ENCODE measurements at places on chromosomes 5 and 9.

DNA sequence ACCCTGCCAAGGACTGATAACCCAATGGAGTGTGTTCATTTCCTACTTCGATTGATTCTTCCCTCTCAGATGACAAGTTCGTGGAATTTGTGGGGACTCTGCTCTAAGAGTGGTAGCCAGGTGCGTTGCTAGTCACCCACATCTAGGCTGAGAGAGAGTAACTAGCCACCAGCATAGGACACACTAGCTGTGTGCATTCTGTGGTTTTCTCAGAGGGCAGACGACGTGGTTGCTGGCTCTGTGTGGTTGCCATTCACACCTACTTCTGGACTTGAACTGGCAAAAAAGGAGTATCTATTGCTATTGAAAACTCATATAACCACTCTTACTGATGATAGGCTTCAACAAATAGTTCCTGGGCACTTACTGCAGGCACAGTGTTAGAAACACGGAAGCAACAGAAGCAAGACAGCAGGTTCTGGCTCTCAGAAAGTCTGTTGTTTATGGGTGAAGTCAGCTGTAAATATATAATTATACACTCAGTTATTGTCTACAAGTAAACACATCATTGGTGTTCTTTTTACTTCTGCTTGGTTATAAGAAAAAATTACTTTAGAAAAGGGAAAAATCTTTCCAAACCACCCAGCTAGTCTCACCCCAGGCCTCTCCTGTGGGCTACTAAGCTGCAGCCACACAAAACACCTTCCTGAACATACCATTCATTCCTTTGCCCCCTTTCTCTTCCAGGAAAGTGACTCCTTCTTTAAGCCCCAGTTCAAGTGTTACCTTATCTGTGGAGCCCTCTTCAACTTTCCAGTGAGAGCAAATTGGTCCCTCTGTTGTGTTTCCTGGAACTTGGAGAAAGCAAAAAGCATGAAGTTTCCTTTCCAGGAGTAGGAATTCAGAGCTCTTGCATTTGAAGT lies 151.1 kb upstream of the HAPLN1 start:
- DNase-seq, result no peak

GRCh38 chr9:13904311-13904710 lies 409.6 kb downstream of the NFIB start:
- no peak for DNase-seq

DNA sequence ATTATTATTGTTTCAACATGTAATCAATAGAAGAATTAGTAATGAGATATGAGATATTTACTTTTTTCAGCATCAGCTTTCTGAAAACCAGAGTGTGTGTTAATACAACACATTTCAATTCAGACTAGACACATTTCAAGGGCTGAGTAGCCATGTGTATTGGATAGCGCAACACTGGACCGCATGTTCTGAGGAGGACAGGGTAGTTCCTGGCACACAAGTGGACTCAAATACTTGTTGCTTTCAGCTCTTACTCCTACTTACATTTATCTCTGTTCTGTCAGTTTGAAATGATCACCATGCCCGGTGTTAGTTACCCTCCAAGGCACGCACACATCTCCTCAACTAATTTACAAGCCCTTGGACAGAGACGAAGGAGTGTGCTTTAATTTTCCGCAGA lies 126.6 kb downstream of the SLC24A2 start:
- DNase-seq, result no peak

DNA sequence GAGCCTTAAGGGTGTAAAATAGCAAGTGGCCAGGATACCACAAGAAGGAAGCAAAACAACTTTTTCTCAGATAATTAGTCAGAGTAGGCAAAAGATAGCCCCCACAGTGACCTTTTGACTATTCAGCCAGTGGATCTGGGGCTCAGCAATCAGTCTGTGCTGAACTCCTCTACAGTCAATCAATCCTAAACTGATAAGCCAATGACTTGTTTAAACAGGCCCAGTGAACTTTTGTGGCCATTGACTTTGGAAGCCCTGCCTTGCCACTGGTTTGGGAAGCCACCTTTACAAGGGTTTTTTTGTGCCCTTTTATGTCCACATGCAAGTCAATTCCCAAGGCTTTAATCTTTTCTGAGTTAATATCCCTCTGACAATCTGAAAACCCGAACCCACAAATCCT lies 1565.0 kb upstream of the WWC1 start:
- DNase-seq, result no peak

DNA sequence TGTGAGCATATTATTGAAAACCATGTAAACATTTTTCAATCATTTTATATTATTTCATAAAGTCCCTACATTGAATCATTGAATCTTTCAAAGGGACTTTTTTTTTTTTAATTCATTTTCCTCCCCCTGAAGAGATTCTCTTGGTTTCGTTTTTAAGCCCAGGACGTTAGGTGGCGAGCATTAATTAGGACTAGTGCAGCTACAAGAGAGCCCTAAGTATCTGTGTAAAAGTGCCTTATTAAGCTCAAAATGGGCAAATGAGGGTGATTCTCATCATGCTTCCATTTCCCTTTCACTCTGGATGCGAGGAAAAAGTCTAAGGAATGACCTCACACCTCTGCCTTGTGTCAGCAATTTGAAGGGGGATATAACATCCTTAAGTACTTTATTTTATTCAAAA lies 517.9 kb upstream of the ITGA1 start:
- no peak for DNase-seq

- no peak for DNase-seq
Measured at GRCh38 chr5:148186248-148187003, 16.4 kb upstream of the SPINK6 start.

DNA sequence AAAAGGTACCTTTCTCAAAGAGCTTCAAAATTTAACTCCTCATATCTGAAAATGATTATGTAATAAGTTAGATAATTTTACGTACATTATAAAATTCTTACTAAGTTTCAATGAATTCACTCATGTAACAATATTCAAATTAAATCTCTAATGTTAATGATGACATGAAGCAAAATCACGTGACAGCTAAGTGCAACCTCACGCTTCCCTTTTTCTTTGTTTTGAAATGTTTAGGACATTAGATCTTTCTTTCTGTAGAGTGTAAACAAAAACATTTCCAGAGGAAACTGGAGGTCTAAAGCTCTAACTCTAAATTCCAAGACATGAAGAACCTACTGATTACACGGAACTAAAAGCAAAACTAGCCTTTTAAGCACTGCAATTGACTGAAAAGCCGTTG lies 227.3 kb upstream of the TBCA start:
- no peak for DNase-seq

GRCh38 chr5:132423438-132423898 lies 54.0 kb downstream of the SLC22A5 start:
- no peak for DNase-seq

DNA sequence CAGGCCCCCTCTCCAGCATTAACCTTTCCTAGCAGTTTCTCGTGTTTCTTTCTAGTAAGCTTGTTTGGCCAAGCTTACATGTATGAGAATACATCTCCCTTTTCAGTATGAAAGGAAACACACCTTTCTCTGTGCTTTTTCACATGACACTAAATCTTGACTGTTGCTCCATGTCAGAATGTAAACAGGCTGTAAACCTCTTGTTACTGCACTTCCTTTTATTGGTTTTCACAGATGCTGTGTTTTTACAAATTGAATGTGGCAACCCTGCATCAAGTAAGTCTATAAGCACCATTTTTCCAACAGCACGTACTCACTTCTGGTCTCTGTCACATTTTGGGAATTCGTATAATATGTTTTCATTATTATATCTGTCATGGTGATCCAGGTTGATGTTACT lies 2.2 kb upstream of the CANX start:
- DNase-seq, result no peak

- DNase-seq, result no peak
Measured at GRCh38 chr9:128053560-128053959, 13.6 kb downstream of the NAIF1 start.

- DNase-seq, result no peak
Measured at GRCh38 chr9:89194421-89195130, 16.0 kb upstream of the SHC3 start.

- DNase-seq, result peak; percentile 60
Measured at GRCh38 chr5:151315998-151316597, 12.5 kb upstream of the SLC36A3 start.

GRCh38 chr5:58455480-58455879 lies 4.4 kb downstream of the PLK2 start:
- DNase-seq, result no peak

GRCh38 chr5:98564836-98565235 lies 208.6 kb upstream of the RGMB start:
- no peak for DNase-seq

- no peak for DNase-seq
Measured at GRCh38 chr5:99369797-99370593, 441.2 kb upstream of the CHD1 start.

DNA sequence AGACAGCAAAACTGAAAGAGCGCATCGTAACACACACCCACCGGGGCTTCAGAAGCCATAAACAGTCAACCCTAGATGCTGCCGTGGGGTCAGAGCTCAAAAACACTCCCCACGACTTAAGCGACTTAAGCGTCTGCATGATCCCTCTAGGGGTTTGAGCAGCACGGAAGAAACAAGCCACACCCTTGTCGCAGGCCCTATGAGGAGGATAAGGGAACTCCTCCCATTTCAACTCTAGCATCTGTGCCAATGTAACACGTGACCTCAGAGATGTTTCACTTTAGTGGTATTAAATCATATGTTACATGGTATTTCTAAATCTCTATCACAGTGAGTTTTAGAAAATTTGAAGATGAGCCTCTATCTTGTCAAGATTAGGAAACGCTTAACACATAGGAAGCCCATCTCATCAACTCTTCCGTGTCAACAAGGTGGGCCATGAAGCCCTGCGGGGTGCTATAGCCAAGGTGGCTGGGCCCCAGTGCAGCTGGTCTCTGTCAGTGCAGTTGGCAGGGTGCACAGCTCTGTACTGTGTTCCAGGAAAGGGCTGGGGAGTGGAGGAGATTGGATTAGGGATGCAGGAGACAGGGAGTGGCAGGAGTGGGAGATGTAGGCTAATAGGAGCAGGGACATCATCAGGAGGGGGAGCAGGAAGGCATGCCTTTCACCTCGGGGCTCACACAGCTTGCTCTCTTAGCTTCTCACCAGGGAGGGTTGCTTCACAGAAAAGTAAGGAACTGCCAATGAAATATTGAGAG lies 33.1 kb downstream of the ZCCHC9 start:
- no peak for DNase-seq

DNA sequence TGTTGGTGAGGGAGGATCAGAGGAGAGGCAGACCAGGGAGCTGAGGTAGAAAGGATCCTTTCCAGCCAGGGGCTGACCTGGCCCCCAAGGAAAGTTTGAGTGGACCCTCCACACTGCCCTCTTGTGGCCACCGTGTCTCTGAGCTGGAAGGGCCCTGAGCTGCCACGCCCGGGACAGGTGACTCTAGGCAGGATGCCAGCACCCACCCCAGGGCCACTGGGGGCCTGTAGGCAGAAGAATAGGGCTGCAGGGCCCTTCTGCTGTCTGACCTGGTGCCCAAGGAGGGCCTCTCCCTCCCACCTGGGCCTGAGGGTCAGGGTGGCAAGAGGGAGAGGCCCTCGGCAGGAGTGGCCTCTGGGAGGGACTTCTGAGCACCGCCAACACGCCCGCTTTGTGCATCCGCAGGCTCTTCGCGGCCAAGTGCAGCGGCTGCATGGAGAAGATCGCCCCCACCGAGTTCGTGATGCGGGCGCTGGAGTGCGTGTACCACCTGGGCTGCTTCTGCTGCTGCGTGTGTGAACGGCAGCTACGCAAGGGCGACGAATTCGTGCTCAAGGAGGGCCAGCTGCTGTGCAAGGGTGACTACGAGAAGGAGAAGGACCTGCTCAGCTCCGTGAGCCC lies 76.8 kb downstream of the LMX1B start:
- peak; percentile 59 for DNase-seq

GRCh38 chr5:73822989-73823339 lies 197.0 kb downstream of the ARHGEF28 start:
- no peak for DNase-seq

- DNase-seq, result no peak
Measured at GRCh38 chr5:31614151-31615020, 24.5 kb upstream of the PDZD2 start.

- no peak for DNase-seq
Measured at GRCh38 chr5:80644900-80645299, 9.6 kb upstream of the MSH3 start.

DNA sequence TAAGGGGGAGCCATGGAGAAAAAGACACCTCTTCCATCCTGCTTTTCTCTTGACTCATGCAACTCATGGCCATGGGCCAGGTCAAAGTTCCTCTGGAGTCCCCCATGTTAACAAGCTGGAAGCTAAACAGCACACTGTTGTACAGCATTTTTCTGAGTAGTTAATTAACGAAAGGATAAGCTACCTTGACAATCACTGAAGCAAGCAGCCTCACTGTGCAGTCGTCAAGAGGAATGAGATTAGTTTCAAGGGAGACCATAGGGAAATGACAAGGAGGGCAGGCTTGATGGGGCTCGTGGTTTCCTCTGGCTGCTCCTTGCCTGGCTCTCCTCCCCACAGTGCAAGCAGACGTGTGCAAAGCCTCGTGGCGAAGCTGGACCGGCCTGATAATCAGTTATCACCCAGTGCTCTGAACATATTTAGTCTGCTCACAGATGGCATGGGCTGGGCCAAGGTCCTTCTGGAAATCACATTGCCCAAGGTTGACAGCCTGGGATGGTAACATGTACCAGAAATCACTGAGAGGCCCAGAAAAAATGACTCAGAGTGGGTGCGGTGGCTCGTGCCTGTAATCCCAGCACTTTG lies 209.5 kb downstream of the SLIT3 start:
- DNase-seq, result no peak

GRCh38 chr5:72160959-72161358 lies 53.7 kb downstream of the MAP1B start:
- DNase-seq, result no peak

GRCh38 chr5:41903382-41903891 lies 707 bp upstream of the RIMOC1 start:
- DNase-seq, result no peak

- DNase-seq, result no peak
Measured at GRCh38 chr5:112738191-112738560, 491 bp downstream of the APC start.

DNA sequence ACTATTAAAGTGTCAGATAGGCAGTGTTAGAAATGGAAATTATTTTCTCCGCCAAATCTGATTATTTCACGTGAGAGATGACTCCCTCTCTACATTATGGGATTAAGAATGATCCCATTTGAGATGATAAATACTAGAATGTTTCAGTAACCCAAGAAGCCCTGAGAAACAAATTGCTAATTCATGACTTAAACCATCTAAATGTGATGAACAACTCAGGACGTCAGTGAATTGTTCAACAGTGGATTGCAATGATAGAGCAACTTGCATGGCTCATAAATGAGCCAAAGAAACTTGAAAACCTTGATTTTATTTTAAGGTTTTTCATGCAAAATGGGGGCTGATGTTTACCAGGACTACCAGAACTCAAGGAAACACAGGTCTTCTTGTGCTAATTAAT lies 350.5 kb upstream of the WWC1 start:
- DNase-seq, result no peak

DNA sequence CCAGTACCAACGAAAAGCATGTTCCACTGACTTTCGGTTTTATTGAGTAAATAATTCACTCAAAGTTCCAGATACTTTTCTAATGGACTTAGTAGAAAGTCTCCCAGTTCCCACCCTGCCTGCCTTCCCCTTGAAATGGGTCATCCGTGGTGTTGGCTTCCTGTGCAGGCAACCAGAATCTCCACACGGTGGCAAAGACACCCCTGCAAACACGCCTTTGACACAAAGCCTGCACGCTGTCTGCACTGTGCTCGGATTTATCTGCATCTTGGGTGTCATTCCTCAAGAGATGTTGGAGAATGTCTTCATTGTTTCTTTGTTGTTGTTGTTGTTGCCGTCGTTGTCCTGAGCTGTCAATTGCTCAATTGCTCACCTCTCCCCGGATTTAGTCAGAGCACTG lies 150.0 kb upstream of the IRX2 start:
- DNase-seq, result no peak

- no peak for DNase-seq
Measured at GRCh38 chr5:72940082-72940481, 15.8 kb upstream of the FCHO2 start.

Data from activated naive CD4-positive, alpha-beta T cell treated with anti-CD3 and anti-CD28 coated beads, Interleukin-2, amount 50 U/mL, for 16 hours (primary cell).